Activated T-cell treated with anti-CD3 and anti-CD28 coated beads for 48 hours (primary cell): ENCODE measurements at places on chromosomes 7 and 10.

DNA sequence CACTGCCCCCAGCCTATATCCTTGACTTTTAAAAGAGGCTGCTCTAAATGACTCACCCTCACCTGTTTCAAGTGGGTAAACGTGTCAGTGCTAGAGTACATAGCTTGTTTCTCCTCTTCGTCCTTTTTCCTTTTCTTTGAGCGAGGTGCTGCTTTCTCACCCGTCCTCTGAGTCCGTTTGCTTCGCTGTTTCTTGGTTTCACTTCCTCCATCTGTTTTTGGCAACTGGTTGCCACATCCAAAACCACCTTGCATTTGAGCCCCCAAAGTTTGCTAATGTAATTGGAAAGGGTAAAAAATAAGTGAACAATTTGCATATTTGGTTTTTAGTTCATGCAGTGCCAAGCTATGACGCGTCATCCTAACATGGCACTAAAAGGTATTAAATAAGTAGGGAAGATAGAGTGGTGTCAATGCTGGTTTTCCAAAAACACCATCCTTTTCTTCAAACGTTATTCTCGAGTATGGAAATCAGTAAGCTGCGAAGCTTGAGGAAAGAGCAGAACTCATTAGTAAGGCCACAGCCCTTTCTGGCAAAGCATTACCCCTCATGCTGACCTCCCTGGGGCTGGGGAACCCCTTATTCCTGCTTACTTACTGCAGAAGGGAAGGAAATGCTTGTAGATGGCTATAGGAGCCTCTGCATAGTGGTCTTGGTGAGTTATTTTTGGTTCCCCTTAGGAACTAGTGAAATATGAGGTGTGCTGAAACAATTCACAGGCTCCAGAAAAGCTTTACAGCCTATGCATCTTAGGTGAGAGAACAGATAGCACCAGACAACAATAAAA lies 133.5 kb downstream of the GALNT11 start:
- DNase-seq: no peak

- DNase-seq: no peak
Measured at GRCh38 chr7:45980973-45981372, 59.9 kb upstream of the IGFBP3 start.

DNA sequence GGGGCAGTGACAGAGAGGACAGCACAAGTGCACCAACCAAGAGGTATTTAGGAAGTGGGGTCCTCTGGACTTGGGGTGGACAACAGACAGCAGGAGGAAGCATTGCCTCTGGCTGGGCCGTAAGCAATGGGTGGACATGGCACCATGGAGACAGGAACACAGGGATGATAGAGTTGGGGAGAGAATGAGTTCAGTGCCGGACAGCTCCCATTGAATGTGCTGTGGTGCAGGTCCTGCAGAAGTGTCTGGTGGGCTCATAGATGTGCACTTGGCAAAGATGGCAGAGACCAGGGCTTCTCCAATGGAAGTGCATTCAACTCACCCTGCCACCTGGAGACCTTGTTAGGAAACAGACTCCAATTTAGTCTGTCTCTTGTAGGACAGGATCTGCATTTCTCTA lies 341.5 kb upstream of the ZMIZ1 start:
- no peak for DNase-seq

DNA sequence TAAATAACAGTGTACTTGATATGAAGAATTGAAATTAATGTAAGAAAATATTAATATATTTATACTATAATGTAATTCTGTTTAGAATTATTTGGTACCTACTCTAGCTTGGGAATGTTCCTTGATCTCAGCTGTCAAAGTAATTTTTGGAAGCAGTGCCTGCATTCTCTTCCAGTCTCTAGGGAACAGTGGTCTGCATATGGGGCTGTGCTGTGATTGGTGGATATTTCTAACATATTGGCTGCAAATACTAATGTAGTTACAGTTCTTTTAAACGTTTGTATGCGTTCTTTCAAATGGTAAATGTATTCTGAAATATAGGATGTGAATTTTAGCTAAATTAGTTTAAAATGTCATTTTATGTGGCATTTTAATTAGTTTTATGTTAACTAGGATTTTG lies 87.2 kb downstream of the PHF14 start:
- no peak for DNase-seq

DNA sequence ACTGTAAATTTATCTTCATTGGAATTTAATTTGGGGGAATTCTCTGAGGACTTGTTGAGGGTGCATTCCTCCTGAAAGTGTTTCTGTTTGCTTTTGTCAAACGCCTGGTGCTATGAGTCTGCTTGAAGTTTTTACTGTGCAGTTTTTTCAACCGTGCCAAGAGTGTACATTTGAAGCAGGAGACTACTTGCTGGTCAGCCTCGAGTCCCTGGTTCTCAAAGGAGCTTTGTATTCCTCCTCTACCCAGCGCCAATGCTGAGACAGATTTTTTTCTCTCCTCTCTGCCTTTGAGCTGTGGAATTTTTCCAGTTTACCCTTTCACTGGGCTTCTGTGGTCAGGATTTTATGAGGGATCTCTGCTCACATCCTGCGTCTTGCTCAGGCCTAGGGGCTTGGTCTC lies 62.1 kb downstream of the NPY start:
- no peak for DNase-seq

- DNase-seq: no peak
Measured at GRCh38 chr7:132084776-132085388, 491.4 kb downstream of the PLXNA4 start.

DNA sequence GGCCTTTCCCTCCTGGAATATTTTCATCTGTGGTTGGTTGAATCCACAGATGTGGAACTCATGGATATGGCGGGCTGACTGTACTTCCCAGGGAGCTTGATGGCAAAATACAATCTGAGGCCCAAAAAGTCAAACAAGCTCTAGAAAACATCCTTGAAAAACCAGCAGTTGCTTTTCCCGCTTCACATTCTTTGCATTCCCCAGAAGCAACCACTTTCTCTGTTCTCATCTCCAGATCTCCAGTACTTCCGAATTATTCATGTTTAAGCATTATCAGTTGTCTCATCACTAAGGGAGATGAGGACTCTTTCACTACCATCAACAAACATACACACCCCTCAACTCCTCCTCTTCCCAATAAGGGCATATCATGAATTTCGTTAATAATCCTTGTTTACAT lies 55.3 kb downstream of the KIF5B start:
- DNase-seq: no peak

- DNase-seq: no peak
Measured at GRCh38 chr10:65135508-65135907, 1614.3 kb downstream of the REEP3 start.

DNA sequence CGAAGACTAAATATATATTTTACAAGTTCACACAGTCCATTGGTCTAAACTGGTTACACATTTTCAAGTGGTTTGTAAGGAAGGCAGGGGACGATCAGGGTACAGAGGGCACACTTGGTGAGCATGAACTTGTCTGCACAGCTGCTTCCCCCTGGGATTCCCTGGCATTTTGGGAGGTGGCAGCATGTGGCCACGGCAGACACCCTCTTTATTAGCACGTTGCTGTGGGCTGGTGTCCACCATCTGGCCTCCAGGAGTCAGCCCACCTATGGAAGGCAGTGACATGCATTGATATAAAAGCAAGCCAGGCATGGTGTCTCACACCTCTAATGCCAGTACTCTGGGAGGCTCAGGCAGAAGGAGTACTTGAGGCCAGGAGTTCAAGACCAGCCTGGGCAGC lies 350.2 kb downstream of the TYW1 start:
- DNase-seq: no peak

GRCh38 chr7:154907651-154908620 lies 95.0 kb downstream of the PAXIP1 start:
- DNase-seq: no peak

GRCh38 chr7:71594736-71595135 lies 462.8 kb downstream of the GALNT17 start:
- no peak for DNase-seq

DNA sequence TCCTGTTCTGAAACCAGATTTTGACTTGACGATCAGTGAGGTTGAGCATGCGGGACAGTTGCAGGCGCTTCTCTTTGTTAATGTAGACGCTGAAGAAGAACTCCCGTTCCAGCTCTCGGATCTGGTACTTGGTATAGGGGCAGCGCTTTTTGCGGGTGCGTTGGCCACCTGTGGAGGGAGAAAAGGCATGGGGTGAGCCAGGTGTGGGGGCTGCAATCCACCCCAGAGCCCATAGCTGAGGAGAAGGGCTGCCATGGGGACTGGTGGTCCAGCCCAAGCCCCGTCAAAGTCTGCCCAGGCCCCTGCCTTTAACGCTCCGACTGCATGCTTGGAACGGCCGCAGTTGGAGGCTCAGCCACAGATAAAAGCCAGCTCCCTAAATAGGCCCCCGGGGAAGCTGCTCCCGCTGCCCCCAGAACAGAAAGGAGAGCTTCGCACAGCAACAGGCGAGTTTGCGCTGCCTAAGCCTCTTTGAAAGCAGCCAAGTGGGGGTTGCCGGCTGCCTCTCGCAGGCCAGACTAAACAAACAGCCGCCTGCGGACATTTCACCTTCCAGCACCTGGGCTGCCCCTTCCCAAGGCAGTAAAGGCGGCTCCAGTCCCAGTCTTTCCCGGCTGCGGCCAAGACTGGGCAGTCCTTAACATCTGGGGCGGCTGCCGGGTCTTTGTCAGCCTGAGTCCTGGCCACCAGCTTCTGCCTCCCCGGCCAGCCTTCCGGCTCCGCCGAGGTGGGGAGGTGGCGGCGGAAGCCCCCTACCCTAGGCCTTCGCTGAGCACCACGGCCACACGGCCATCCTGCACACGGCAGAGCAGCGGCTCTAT lies 2.0 kb downstream of the HOXA11 start:
- DNase-seq: no peak

DNA sequence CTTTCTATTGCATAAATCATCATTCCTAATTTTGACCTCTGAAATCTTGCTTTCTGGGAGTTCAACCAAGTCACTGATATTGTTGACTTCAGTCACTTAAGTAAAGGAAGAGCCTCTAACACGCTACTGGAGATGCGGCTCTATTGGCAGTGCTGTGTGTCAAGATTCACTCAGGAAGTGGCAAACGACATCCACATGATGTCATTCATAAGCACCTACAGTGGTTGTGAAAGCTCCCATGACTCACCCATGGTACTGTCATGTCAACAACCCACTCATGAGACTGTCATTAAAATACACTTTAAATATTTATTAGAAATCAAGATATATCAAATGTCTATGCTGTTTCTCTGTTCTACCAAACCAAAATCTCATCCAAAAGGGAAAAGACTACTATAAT lies 52.5 kb upstream of the LHFPL3 start:
- DNase-seq: no peak

DNA sequence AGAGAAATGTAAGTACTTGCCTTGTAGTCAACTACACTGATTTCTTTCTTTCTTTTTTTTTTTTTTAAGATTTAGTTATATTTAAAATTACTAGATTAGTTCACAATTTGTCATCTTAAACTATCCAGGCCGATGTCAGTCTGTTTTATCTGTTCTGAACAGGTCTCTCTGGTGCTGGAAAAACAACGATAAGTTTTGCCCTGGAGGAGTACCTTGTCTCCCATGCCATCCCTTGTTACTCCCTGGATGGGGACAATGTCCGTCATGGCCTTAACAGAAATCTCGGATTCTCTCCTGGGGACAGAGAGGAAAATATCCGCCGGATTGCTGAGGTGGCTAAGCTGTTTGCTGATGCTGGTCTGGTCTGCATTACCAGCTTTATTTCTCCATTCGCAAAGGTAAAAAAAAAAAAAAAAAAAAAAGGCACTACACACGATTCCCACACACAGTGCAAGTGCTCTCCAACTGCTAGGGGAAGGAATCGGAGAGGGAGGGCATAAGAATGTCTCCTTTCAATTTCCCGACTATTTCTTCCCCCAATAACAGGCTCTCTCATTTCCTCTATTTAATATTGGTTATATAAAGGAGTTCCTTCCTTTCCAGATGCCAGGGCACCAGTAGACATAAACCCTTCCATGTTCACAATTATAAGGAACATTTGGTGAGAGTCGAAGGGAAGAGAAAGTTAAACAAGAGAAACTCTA lies 53.4 kb downstream of the PAPSS2 start:
- no peak for DNase-seq

GRCh38 chr10:75234683-75235374 lies 928 bp downstream of the COMTD1 start:
- DNase-seq: no peak

GRCh38 chr7:49398236-49398635 lies 375.2 kb upstream of the VWC2 start:
- DNase-seq: no peak

- DNase-seq: no peak
Measured at GRCh38 chr7:134042307-134042706, 84.8 kb upstream of the LRGUK start.
